ENCODE measurements at places on chromosomes 11 and 22.

DNA sequence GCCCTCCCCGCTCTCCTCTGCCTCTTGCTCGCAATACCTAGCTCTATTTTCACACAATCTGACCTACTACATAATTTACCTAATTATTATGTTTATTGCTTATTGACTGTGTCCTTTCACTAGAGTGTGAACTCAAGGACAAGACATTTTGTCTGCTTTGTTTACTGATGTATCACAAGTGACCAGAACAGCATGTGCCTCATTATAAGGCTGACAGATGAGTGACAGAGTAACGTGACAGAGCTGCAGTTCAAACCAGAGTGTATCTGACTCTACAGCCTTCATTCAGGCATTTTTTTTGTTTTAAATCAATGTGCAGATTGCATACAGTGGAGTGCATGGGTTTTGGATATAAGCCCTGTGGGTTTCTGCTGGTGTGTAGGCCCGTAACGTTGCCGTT lies 82.0 kb upstream of the RAB1B start:
- no peak for DNase-seq

DNA sequence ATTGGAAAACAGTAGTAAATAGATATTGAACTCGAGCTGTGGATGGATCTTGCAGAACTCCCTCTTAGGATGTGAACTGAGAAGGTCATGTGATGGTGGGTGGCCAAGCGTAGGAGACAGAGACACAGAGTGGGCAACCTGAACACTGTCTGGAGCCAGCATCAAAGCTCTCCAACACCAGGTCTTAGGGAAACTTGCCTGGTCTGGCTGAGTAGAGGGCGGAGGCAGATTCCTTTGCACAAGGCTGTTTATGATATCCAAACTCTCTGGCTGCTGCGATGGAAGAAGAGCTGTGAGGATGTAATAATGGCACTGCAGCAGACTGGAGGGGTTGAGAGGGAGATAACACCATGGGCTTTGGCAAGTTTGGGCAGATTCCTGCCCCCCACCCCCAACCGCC lies 10.1 kb downstream of the NAV2 start:
- DNase-seq, result no peak

- no peak for DNase-seq
These were observed 27.3 kb upstream of the NECTIN1 start for GRCh38 chr11:119756169-119756865.

- no peak for DNase-seq
These were observed 10.4 kb upstream of the TCF20 start for GRCh38 chr22:42280836-42281235.

GRCh38 chr11:66617155-66617834 lies 865 bp downstream of the RBM14 start:
- DNase-seq, result no peak

DNA sequence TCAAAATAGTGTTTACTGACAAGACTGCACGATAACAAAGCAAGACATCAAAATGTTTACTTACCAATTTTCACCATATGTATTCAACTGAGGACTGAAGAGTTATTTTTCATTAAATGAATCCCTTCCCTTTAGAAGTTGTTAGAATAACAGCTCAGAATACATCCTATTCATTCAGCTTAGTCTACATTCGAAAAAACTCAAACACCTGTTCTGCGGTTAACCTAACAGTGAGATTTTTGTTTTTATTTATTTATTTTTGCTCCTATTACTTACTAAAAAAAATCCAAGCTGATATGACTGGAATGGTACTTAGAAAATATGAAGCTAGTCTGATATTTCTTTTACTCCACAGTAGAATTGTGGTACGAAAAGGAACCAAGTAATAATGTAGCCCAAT lies 10.0 kb downstream of the KCNA4 start:
- no peak for DNase-seq

DNA sequence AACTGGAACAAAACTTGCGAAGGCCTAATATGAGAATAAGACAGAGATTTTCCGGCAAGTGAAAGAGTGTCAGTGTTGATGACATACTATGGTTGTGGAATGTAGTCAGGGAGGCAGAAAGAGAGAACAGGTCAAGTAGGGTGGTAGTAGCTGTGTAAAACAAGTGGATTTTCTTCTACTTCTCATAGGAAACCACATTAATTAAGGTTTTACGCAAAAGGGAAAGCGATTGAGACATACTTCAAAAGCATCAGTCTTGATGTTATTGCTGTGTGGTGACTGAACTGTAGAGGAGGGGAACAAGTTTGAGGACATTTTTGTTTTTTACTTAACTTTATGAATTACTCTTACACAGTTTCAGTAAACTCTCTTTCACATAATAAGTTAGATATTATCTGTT lies 186.0 kb upstream of the CNTN5 start:
- no peak for DNase-seq

Measured in stimulated activated CD8-positive, alpha-beta memory T cell treated with anti-CD3 and anti-CD28 coated beads, Interleukin-4, amount 100 ng/mL, for 1 hour (primary cell).